ENCODE measurements at places on chromosomes 3 and 15.

DNA sequence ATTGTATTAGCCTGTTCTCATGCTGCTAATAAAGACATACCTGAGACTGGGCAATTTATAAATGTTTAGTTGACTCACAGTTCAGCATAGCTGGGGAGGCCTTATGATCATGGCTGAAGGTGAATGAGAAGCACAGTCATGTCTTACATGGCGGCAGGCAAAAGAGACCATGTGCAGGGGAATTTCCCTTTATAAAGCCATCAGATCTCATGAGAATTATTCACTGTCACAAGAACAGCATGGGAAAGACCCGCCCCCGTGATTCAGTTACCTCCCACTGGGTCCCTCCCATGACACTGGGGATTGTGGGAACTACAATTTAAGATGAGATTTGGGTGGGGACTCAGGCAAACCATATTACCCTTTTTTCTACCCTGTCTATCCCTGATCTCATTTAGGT lies 51.5 kb upstream of the MYZAP start:
- no peak for DNase-seq

- no peak for DNase-seq
These were observed 24.4 kb upstream of the COPG1 start for GRCh38 chr3:129224984-129225393.

DNA sequence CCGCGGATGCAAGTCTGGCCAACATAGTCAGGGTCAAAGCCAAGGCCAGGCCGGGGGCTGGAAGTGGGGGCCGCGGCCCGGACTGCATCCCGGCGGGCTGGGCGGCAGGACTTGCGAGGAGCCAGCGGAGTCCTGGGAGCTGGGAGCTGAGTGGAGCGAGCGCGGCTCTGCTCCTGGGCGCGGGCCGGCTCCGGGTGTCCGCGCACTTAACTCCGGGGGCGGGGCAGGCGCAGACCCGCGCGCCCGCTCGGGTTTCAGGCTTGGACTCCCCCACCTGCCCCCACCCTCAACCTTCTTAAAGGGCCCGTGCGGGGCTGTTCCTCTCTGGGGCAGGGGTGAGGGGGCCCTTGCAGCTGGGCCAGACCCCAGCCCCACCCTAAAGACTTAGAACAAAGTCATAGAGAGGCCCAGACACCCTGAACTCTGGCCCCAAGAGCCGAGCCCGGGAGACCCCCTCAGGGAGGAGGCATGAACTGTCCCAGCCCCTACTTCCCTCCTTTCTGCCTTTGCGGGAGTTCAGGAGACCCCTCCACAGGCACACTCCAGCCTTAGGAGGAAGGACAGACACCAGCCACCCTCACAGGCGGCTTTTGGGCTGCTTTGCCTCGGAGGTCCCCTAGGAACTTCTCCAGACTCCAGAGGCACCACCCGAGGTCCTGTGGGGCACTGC lies at the start of gene CSPG4:
Gene CSPG4 (minus strand): TSS at position 181 of the 670 bp plus-strand sequence. CDS start 93 bp downstream, at position 88.
- DNase-seq, result no peak

DNA sequence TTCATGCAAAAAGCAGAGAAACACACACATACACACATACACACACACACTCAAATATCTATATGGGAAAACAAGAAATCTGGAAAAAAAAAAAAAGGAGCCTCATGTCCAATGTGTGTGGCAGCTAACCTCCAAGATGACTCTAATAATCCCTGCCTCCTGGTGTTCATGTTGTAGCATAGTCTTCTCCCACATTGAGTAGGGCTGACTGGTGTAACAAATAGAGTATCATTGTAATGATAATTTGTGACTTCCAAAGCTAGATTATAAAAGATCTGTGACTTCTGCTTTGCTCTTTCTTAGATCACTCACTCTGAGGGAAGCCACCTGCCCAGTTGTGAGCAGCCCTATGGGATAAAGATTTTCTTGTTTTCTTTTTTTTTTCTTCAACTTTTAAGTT lies 130.9 kb upstream of the TNIK start:
- DNase-seq, result no peak

- DNase-seq, result no peak
These were observed 161.9 kb upstream of the ATP11B start for GRCh38 chr3:182631183-182632076.

DNA sequence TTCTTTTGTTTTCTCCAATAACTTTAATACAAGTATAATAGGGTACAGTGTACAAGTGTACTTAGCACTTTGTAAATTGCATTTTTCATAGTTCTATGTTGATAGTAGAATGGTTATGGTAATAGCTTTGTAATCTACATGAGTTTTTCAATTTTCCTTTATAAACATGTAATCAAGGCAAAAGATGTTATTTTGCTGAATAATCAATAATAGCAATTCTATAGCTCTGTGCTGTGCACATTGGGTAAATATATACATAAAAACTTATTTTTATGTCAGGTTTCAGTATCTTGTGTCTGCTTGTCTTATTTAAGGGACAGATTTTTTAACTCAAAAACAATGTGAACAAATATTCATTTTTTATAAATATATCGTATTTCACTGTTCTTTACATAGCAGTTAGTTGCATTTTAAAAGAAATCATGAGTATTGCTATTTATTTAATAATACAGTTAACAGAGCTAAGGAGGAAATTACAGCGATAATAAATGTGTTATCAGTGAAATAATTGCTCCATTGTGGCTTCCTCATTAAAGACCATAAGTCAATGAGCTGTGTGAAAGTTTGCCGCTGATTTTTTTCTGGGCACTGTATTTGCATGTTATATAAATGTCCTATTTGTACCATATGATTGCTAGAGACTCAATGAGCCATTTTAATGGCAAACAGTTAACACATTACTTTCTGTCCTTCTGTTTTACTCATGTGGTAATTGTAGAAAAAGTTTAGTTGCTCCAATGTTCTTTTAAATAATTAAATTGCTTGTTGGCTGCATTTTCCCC lies 214.6 kb upstream of the STAC start:
- no peak for DNase-seq

GRCh38 chr3:177371888-177372287 lies 174.6 kb upstream of the TBL1XR1 start:
- no peak for DNase-seq

DNA sequence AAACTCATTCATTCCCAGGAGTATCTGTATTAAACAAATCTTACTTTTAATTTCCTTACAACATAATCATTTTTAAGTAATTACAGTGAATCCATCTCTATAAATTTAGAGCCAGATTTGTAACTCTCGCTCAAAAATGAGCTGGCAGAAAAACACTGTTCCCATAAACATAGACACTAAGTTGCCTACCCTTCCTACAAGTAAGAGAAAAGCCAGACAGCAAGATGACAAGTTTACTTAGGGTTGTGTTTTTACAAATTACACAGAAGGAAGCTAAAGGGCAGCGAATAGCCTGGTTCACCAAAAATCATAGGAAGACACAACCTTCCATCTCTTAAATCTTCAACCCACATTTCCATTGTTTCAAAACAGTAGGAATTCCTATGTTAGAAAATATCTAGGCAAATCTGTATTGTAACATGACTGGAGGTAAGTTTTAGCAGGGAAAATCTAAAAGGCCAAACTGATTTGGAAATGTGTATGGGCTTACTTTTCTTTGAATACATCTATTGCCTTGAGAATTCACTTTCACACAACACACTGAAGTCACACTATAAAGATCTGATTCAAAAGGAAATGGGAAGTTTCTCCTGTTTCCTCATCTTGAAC lies 21.7 kb downstream of the HERC1 start:
- no peak for DNase-seq

DNA sequence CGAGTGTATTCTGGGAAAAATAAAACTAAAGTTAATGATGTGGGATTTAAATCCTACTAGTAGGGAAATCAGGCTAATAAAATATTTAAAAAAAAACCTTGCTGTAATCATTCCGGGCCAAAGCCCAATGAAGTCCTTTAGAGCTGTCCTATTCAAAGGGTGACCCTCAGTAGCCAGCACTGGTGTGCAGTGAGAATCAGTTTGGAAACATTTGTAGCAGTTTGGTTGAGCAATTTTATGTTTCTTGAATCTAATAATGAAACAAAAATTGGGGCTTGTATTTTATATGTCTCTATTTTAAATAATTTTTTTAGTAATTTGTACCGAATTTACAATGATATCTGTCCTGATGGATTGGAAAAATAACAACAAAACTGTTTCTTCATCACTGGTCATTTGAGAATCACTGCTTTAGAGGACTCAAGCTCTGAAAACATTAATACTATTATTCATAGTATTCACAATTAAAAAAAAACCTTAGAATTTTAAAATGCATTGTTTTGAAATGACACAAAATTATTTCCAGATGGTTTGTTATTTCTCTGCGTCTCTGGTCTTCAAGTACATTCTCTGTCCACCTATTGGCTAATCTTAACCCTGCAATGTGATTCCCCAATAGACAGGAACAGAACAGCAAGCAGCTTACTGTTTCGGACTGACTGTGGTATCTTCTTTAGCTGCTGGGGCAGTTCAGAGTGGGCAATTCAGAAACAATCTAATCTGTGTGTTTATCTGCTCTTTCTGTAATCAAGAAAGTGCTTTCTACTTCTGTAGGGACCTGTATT lies 71.2 kb downstream of the OTOL1 start:
- no peak for DNase-seq

DNA sequence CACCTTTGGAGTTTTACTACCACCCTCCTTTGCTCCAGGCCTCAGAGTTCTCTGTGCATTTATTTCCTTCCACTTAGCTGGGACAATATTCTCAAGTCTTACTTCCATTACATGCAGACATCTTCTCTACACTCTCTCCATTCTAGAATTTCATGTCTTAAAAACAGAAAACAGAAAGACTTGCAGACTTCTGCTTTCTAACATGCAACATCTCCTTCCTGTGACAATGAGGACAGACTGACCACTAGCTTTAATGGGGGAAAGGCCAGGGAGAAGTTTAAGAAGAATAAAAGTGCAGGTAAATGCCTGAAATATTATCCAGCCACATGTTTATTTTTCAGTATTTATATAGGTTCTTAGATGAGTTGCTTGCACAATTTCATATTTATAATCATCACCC lies 17.1 kb upstream of the CSTA start:
- DNase-seq, result no peak

- DNase-seq, result no peak
These were observed 98.7 kb downstream of the BBX start for GRCh38 chr3:107621465-107621864.

GRCh38 chr3:58586776-58587192 lies 9.6 kb upstream of the FAM107A start:
- DNase-seq, result no peak

DNA sequence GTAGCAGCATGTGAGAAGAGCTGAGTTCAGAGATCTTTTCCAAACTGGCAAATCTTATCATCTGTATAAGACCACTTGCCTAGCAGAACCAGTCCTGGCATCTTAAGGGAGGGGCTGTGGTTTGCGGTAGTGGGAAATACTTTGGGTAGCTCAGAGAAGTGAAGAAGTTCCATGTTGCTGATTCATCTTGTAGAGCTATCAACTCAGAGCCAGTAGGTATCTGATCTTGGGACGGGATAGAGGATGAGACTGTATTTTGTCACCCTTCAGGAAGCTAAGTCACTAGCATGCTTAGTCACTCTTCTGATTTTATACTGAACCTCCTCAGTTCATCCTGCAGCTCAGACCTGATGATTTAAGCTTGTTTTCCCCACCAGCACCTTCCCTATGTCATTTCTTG lies 211.4 kb downstream of the NR1D2 start:
- DNase-seq, result no peak

GRCh38 chr15:48794697-48795134 lies 16.2 kb downstream of the CEP152 start:
- DNase-seq, result no peak

Measured in cortex of kidney (tissue), 1 donor.